ENCODE measurements at places on chromosomes 16 and 17.
A peak's percentile ranks its signal among the peaks of the same experiment; 100 is the strongest.

DNA sequence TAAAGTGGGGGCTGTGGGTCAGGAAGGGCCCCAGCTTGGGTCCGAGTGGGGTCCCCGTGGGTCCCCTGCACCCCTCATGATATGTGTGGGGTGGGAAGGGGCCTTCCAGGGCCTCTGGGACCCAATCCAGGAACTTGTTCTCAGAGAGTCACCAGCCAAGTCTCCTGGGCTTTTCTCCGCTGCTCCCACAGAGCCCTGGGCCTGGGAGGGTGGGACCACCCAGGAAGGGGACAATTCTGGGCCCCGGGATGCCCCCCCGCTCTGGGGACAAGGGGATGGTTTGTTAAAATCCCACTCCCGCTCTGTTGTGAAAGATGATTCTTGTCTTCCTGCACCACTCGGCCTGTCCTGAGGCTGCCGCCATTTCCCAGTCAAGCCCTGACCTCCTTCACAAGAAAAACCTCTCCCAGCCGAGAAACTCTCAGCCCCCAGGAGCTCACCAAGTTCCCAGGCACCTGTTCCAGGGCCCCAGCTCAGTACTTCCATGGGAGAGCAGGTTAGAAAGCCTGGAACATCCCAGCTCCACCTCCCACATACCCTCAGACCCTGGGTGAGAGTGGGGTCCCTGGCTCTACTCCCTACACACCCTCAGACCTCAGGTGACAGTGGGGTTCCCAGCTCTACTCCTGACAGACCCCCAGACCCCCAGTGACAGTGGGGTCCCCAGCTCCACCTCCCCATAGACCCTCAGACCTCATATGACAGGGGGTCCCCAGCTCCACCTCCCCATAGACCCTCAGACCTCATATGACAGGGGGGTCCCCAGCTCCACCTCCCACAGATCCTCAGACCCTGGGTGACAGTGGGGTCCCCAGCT is 75.1 kb downstream of the METRNL start:
- no peak for DNase-seq

DNA sequence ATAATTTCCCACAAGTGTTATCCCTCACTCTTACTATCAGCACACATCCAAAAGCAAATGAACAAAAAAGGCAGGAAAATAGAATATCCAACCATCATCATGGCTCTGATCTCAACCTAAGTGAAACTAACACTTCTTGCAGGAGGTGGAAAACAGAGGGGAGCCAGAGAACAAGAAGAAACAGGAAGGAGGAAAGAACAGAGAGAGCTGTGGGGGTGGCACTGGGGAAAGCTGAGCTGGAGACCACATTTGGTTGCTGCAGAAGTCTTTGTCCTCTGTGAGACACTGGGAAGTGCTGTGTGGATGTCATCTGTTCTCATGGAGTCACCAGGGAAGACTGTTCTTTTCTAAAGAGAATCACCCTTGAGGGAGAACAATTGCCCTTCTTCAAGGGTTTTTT is 34.7 kb downstream of the GRB7 start:
- DNase-seq: no peak

- DNase-seq: no peak
Observed at GRCh38 chr17:46037722-46038255, 38.7 kb downstream of the STH start.

DNA sequence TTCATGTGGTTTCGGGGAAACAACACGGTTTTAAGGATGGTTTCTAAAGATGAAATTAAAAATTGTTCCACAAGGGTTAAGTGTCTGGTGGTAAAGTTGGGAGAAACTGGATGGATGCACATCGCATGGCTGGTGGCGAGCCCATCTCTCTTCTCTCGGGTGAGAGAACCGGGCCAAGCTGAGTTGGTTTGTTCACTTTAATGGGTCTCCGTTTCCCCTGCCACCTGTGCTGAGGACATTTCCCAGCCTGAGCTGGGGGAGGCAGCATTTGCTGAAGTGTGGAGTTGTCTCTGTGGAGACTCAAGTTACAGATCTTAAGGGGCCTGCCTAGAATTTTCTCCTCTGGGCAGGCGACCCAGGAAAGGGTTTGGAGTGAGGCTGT is 7.9 kb downstream of the FUS start:
- no peak for DNase-seq

DNA sequence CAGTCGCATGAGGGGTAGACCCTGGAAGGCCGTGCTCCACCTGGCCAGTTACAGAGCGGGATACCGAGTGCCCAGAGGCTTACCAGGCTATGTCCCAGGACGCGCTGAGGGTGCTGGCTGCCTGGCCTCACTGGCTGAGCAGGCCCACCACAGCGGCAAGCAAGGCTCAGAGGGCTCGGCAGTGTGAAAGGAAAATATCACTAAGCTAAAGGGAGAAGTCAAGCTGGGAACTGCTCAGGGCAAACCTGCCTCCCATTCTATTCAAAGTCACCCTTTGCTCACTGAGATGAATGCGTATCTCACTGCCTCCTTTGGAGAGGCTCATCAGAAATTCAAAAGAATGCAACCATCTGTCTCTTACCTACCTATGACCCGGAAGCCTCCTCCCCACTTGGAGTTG is 37.4 kb downstream of the CCDC57 start:
- DNase-seq: no peak

GRCh38 chr16:58487566-58488351 is 12.2 kb upstream of the NDRG4 start:
- DNase-seq: peak; percentile 78

DNA sequence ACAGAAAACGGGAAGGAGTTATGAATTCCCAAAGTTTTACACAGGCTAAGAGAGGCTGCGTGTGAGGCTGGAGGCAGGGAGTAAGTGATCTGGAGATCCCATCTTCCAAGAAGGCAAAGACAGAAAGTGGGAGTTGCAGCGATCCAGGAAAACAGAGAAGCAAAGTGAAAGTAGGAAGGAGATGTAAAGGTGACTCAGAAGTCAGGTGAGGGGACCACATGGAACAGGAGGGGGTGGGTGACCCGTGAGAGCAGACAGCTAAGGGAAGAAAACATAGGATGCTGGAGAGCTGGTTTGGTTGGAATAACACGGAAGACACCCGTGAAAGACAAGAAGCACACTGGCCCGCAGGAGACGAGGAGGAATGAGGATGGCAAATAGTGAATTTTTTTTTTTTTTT is 1.3 kb downstream of the ALOX12 start:
- DNase-seq: no peak

DNA sequence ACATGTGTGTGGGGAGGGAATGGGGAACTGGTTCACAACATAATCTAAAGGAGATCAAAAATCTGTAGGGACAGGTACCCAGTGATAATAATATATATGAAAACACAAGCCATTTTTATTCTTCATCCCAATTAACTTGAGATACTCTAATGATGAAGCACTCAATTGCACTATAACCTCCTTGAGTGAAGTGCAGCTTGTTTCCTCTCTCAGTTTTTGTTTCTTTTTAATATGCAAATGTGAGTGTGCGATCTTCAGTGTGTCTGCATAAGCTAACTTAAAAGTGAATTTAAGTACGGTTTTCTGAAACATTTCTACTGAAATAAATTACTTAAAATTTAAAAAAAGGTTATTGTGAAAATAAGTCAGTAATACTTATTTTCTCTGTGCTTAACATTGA is 623.5 kb downstream of the CDH11 start:
- DNase-seq: no peak

DNA sequence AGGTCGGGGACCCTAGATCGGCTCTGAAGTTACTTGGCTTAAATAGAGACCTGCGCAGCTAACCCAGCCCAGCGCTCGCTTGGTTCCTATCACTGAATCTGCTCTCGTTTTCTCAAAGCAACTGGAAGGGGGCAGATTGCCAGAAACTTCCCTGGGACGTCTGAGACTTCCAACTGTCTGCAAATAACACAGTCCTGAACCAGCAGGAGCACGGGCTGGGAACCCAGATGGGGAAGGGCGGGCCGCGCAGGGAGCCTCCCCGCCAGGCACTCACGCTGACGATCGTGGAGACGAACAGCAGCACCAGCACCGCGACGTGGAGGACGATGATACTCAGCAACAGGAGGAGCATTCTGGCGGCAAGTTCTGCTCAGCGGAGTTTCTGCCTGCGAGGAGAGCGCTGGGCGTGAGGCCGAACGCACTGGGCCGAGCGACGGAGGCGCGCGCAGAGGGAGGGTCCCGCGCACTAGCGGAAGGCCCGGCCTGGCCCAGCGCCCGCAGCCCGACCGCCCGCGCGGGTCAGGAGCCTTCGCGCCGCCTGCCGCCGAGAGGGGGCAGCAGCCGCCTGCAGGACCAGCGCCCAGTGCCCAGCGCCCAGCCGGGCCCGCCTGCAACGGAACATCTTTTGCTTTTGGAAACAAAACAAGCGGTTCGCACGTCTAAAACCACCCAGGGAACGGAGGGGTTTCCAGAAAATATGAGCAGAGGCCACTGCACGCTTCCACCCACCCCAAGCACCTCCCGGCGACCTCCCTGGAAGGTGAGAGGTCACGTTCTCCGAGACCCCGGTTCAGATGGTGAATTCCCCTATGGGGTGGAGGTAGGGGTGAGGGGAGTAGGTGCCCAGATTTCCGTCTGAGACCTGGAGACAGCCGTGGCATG is 4.5 kb downstream of the PMP22 start:
- DNase-seq: peak; percentile 94

DNA sequence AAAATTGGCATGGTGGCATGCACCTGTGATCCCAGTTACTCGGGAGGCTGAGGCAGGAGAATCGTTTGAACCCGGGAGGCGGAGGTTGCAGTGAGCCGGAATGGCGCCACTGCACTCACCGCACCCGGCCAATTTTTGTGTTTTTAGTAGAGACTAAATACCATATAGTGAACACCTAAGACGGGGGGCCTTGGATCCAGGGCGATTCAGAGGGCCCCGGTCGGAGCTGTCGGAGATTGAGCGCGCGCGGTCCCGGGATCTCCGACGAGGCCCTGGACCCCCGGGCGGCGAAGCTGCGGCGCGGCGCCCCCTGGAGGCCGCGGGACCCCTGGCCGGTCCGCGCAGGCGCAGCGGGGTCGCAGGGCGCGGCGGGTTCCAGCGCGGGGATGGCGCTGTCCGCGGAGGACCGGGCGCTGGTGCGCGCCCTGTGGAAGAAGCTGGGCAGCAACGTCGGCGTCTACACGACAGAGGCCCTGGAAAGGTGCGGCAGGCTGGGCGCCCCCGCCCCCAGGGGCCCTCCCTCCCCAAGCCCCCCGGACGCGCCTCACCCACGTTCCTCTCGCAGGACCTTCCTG is at the start of gene HBQ1:
Gene HBQ1 (plus strand): TSS at position 359 of the 575 bp plus-strand sequence. CDS start 28 bp downstream, at position 387.
- DNase-seq: no peak

- no peak for DNase-seq
Observed at GRCh38 chr16:84194470-84195200, 3.7 kb downstream of the ADAD2 start.

- peak; percentile 59 for DNase-seq
Observed at GRCh38 chr16:81204798-81205680, 33.5 kb upstream of the BCO1 start.

DNA sequence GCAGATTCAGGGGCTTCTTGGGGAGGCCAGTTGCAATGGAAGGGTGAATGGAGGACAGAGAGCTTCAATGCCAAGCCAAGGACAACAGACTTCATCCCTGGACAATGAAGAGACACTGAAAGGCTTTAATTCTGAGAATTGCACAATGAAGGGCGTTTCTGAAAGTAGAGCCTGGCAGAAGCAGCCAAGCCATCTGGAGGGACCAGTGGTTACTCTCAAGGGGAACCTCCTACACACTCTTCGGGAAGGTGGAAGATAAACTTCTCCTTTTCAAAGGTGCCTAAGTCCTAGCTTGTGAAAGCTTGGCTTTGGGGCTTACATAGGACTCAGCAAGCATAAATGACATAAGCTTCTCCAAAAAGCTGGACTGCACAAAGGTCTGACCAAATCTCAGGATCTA is 6.2 kb upstream of the CES1 start:
- no peak for DNase-seq

GRCh38 chr17:27475070-27475673 is 18.9 kb downstream of the KSR1 start:
- DNase-seq: no peak

DNA sequence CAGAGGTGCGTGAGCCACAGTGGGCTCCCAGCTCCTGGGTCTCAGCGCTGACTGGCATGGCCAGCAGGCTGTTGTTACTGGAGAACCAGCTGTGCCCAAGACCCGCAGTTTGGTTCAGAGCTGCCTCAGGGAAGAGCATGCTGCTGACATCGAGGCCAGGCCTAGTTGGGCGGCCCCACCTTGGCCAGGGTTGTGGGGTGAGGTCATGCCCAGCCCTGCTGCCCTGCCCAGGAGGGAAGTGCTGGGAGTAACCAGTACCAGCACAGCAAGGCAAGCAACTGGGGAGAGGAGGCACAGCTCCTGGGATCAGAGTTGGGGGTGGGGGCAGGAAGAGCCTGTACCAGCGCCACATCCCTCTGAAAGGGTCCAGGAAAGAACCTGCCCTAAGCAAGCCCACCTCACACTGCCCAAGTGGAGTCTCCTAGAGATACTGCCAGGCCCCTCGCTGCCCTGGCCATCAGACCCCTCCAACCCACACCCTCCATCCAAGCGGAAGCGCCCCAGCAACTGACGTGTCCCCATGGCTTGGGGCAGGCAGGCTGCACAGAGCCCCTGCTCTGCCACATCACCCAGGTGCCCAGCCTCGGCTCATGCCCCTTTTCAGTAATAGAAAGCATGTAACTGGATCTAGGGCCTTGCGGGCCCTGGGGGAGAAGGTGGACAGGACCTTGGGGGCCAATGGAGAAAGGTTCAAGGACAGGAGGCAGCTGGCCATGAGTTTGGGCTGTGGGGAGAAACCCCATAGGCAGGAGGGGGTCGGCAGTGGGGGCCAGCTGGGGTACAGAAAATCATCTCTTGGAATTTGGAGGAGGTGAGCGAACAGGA is 990 bp downstream of the DOK4 start:
- DNase-seq: no peak

GRCh38 chr17:80939151-80940145 is 52.2 kb upstream of the CHMP6 start:
- DNase-seq: no peak

GRCh38 chr16:11306997-11307638 is 26.0 kb upstream of the PRM1 start:
- DNase-seq: no peak

DNA sequence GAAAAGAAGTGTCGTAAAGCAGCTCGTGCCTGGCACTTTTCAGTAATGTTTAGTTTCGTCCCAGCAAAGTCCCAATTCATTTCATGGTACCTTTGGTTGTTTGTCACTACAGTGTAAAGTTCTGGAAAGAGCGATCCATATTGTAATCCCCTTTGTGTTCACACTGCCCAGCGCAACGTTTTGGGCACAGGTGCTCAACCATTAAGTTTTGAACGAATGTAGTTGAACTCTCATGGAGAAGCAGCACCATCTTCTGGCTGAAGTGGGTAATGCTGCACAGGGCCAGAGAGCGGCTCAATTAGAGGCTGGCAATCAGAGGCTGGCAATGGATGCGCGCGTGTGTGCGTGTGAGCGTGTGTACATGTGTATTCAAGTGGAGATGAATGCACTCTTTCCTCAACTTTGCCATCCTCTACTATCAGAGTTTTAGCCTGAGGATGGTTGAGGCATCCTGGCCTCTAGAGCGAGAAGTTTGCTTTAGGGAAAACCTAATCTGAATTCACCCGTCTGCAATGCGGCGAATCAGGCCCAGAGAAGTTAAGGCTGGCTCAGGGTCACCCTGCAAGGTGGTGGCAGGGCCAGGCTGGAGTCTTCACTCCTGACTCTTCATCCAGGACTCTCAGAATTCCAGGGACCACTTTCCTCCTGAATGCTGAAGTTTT is 29.9 kb downstream of the DYNLL2 start:
- DNase-seq: peak; percentile 93

GRCh38 chr17:55063885-55064874 is 95.6 kb downstream of the STXBP4 start:
- no peak for DNase-seq

Data from PC-3 (cell line).